Activated CD4-positive, alpha-beta T cell treated with anti-CD3 and anti-CD28 coated beads for 24 hours (primary cell): ENCODE measurements at places on chromosomes 13 and 19.

GRCh38 chr13:56924401-56924800, 216.3 kb upstream of the PRR20A start:
- DNase-seq, result no peak

- DNase-seq, result no peak
These were observed 5.7 kb downstream of the SLC25A30 start for GRCh38 chr13:45412274-45413049.

GRCh38 chr13:88288326-88288725, 617.2 kb downstream of the SLITRK5 start:
- DNase-seq, result no peak

DNA sequence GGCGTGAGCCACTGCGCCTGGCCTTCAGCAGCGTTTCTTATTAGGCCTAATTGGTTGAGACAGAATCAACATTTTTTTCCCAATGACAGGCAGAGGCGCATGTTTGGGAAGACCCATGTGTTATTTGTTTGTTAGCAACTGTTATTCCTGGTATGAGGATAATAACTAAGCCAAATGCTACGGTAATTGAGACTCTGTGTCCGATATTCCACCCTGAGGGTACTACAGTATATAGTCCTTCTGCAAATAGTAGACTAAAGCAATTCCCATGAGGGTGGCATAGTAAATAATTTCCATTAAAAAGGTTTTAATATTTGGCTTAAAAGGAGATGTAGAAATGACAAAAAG, 18.4 kb upstream of the CCL25 start:
- DNase-seq, result no peak

DNA sequence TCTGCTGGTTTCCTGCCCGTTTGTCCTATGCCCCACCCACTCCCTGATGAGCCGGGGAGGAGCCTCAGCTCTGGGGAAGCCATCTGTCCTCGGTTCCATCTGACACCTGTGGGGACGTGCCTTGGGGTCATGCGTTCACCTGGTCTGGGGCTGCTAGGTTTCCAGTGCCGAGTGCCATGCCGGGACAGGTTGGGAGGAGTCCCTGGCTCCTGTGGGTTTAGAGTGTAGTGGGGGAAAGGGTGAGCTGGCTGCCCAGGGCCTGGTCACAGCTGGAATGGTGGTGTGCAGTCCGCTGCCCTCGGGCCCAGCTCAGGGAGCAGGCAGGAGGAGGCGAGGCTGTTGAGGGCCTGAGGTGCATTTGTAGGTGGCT, 2.5 kb downstream of the KDM4B start:
- DNase-seq, result peak; percentile 19

DNA sequence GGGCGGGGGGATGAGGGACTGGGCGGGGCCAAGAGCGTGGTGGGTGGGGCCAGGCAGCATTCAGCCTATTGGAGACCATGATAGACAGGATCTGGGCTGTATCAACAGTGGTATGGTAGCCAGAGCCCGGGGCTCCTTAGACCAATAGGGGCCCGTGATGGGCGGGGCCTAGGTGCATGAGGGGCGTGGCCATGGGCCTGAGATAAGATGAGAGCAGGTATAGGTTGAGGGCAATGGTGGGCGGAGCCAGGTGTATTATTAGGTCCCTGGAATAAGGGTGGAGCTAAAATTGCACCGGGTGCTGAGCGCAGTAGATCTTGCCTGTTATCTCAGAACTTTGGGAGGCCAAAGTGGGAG, 5.3 kb downstream of the ABCA7 start:
- DNase-seq, result no peak
